NCI-H2107 (cell line): ENCODE measurements at places on chromosomes 7 and 10.
A peak's percentile ranks its signal among the peaks of the same experiment; 100 is the strongest.

DNA sequence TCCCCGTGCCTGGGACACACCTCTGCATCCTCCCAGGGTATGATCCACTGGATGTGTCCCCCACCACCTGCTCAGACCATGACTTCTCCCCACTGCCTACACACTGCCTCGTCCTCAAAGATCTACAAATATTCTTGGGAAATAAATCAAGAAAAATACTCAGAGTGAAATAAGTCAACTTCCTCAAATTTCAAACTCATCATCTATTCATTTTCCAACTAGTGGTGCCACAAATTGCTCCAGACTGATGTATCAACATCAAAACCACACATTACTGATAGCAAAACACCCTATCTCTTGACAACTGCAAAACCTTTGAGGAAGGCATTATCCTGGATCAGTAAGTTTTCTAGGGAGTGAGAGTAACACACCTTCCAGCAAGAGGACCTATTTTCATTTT is 87.7 kb downstream of the GRB10 start:
- no peak for DNase-seq

DNA sequence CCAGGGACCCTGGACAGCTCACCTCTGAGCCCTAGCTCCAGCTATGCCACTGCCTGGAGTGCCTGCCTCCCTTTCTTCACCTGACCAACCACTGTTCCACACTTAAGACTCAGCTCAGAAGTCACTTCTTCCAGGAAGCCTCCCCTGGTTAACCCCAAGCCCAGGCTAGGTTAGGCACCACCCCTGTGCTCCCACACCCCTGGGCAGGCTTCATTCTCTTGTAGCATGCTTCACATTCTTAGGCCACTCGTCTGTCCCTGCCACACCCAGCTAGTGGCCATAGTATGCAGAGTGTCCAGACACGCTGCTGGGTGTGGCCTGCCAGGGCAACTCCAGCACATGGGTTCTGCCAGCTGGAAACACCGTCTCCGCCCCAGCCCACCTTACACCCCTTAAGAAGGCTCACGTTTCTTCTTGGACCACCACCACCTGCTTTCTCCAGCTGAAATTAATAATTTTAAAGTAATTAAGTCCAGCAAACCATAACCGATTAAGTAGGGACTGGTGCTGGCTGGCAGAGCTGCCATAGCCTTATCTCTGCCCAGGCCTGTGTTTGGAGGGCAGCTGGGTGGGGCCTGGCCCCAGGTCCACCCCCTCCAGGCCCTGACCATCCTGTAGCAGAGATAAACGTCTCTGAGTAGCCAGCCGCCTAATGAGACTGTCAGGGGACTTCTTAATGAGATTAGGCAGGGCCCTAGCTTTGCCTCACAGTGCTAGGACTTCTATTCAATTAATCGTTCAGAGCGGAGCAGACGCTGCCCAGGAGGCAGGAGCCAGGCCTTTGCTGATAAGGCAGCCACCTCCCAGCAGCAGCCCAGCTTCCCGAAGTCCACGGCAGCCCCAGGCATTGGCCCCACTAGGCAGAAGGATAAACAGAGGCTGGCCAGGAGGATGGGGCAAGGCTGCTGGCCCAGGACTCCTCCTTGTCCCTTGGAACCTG is 20.5 kb downstream of the GRID1 start:
- no peak for DNase-seq

DNA sequence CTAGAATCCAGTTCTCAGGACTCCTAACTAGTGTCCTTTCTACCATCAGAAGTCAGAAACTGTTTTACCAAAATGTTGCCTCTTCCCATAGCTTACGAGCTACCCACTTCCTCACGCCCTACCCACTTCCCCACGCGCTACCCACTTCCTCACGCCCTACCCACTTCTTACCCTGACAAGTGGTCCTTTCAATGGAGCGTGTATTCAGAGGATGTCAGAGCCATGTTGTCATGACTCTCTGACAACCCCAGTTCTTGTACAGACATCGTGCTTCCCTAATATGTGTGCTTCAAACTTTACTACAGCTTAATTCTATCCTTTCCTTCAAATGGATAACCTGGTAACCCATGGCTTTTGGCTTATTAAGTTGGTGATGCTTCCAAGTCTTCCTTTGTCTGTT is 84.8 kb upstream of the PHF14 start:
- no peak for DNase-seq

DNA sequence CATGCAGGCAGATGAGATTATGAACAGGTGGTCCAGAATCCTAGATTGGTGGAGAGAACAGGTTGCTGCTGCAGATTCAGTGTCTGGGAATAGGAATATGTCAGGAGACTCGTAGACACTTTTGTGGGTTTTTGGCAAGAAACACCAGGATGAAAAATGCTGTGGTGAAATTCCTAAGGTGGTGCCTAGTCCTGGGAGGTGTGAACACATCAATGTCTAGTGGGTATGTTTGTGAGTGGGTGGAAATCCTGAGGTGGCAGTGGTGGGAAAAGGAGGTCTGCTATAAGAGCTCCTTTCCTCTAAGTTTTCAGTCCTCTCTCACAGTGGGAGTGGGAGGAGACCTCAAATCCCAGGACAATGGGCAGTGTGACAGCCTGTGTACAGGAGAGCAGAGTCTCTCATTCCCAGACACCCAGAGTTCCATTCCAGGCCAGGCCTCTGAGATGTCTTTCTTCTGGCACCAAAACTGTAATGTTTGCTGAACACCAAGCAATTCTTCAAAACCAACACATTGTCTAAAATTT is 5.1 kb downstream of the ERV3-1 start:
- no peak for DNase-seq

DNA sequence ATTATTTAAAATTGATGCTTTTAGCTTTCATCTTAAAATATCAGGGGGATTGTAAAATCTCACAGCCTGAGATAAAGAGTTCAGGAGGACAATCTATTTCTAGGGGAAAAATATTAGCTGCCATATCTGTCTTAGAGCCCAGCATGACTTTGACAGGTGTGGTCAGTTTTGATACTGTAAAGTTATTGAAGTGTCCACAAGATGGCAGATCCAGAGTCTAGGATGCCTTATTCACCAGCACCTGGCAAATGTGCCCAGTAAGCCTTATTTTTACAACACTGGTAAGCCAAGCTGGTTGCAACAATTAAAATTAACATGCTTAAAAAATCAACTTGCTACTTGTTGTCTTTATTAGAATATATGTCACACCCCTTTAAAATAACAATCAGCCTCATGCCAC is 579.3 kb downstream of the SH2D4B start:
- no peak for DNase-seq

DNA sequence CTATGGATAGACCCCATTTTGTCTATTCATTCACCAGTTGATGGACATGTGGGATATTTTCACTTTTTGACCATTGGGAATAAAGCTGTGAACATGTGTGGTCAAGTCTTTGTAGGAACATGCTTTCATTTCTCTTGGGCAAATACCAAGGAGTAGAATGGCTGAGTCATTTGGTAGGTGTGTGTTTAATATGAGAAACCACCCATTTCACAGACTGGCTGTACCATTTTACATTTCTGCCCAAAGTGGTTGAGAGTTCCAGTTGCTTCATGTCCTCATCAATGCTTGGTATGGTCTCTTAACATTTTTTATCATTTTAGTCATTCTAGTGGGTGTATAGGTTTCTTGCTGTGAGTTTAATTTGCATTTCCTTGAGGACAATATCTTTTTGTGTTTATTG is 124.9 kb upstream of the RHEB start:
- DNase-seq = no peak

- DNase-seq = no peak
Observed at GRCh38 chr7:108294595-108294994, 161.6 kb downstream of the NRCAM start.

GRCh38 chr10:95837356-95837776 is 70.4 kb upstream of the CC2D2B start:
- DNase-seq = no peak

DNA sequence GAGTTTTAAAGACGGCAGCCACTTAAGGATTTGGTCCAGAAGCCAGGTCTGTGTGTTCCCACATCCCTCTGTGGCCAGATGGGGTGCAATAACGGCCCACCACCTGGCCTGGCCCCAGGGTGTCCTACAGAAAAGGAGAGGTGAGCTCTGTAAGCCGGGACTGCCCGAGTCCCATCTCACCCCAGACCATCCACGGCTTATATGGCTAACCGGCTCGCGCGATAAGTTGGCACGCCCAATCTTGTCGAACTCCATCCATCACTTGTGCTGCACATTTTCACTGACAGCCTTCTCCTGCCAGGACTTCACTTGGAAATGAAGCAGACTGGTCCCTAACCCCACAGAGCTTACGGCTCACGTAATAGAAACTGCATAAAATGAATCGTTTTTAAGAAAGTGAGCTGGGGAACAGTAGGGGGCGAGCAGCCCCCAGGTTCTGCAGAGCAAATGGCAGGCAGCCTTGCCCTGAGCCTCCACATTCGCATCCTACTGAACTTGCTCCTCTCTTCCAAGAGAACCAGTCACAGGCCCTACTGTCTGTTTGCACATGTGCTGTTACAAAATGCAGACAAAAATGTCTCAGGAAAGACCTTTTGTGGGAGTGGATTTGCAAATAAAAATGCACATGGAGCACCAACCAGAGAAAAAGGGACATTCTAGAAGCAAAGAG is 98.2 kb downstream of the TNS3 start:
- DNase-seq = no peak

- peak; percentile 23 for DNase-seq
Observed at GRCh38 chr7:8597565-8597964, 164.2 kb downstream of the NXPH1 start.

GRCh38 chr7:57348646-57349269 is 101.2 kb upstream of the ZNF716 start:
- no peak for DNase-seq

DNA sequence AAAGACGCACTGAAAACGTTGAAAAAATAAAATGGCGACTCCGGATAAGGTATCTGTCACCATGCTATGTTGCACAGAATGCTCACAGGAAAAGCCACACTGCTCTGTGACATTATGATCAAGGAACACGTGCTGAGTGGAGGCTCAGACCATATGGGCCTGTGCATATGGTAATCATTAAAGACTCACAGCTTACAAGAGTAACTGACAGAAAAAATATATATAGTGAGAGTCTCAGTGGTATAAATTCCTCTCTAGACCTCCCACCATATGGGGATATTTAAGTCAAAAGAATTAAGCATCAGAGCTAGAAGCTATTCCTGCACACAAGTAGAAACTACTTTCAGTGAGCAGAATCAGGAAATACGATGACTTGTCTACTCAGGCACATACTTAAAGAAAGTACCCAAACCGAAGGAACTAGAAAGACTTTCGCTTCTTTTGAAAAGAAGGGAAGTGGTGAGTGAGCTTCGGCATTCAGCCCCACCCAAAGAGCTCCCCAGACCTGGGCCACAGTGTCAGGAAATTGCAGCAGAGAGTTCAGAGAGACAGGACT is 65.1 kb upstream of the MPP7 start:
- DNase-seq = no peak

DNA sequence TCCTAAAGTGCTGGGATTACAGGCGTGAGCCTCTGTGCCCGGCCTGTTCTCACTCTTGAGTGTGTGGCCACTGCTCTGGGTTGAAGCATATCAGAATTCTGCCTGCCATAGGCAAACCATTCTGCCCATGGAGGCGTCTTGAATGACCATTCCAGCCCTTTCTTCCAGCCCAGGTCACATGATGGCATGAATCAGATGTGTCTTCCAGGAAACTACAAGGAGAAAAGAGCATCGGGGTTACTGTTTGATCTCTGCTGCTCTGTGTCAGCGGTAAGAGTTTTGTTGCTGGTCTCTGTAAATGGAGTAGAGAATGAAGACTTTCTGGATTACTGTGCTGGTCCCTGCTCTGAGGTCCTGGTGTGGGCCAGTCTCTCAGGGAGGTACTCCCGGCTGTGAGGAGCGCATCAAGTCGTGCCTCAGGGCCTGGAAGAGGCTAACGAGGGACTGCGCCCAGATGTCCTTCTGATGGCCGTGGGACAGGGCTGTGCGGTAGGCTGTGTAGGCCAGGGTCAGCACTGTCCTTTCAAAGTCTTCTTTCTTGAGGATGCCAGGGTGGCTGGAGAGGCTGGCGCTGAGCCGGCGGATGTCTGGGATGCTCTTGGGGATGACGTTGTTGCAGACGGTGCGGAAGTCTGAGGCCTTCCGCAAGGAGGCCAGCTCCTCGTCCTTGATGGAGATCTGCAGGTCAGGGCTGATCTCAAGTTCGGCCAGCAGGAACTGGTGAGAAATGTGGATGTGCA is 5.8 kb upstream of the SLC13A4 start:
- no peak for DNase-seq

- peak; percentile 58 for DNase-seq
Observed at GRCh38 chr7:157211690-157212089, 73.0 kb downstream of the UBE3C start.

- DNase-seq = no peak
Observed at GRCh38 chr10:106625751-106626150, 538.8 kb downstream of the SORCS1 start.

DNA sequence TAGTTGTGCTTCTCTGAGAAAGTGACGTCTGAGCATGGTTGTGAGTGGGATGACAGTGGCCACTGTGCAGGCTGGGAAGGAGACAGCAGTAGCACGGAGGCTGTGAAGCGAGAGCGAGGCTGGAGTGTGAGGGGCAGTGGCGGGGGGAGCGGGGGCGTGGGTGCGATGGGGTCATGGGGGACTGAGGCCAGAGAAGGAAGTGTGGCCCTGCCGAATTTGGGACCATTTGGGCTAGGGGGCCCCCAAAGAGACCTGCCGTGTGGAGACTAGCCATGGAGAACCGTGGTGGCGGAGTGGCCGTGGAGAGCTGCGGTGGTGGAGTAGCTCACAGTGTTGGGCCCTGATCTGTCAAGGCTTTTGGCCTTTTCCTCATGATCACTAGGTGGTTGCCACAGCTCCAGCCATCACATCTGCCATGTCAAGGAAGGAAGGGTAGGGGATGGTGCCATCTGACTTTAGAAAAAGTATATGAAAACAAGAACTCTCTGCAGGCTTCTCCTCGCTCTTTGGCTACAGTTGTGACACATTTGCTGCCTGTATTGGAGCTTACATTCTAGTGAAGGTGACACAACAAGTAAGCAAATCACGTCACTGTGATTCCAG is 61.4 kb downstream of the MGMT start:
- no peak for DNase-seq

DNA sequence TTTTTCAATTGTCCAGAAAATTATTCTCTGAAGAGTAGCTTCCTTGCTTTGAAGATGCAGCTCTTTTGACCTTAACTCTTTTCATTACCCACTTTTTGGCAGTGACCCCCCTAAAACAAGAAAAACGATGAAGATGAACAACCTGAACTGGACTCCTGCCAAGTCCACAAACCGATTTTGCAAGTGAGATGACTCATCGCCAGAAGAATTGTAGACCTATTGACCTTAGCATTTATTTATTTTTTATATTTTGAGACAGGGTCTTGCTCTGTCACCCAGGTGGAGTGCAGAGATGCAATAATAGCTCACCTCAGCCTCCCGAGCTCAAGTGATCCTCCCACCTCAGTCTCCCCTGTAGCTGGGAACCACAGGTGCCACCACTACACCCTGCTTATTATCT is 859.2 kb downstream of the GATA3 start:
- no peak for DNase-seq
